Kidney (tissue), 22 donors: ENCODE measurements at places on chromosomes 2 and 18. TPM values are rescaled to one million over a fixed set of nuclear protein-coding genes. Genes with fewer than 3 reads are reported as not detected.

- no peak for DNase-seq
Observed at GRCh38 chr18:46299465-46300008, 195.4 kb downstream of the HAUS1 start.

DNA sequence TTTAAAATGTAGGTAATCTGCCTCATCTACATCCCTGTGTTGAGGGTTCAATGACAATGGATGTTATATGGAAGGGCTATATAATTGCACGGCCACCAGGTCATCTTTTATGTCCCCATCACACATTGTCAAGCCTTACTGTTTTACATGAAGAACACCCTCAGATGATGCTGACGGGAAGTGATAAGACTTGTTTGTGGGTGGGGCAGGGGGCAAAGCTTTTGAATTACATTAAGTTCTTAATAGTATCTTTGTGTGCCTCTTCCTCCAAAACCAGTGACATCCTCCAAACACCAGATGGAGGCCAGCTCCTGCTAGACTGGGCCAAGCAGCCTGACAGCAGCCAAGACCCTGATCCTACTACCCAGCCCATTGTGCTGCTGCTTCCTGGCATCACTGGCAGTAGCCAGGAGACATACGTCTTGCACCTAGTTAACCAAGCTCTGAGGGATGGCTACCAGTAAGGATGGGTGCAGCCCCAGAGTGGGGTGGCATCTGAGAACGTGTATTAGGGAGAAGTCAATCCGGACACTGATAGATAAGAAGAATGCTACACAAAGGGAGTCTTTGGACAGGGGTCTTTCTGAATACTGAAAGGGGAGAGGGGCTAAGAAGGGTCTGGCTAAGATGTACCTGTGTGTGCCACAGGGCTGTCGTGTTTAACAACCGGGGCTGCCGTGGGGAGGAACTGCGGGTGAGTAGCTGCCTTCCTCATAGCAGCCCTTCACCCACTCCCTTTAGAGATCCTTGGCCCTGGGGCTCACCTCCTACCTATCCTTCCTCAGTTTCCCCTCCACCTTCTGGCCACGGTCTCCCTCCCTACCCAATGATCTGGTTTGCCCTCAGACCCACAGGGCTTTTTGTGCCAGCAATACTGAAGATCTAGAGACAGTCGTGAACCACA is 5.3 kb downstream of the ABHD1 start:
- peak; percentile 51 for DNase-seq

- DNase-seq, result no peak
Observed at GRCh38 chr2:206245265-206245672, 29.2 kb upstream of the ZDBF2 start.

The PDE11A gene
- polyA plus RNA-seq, result 0.58 TPM

DNA sequence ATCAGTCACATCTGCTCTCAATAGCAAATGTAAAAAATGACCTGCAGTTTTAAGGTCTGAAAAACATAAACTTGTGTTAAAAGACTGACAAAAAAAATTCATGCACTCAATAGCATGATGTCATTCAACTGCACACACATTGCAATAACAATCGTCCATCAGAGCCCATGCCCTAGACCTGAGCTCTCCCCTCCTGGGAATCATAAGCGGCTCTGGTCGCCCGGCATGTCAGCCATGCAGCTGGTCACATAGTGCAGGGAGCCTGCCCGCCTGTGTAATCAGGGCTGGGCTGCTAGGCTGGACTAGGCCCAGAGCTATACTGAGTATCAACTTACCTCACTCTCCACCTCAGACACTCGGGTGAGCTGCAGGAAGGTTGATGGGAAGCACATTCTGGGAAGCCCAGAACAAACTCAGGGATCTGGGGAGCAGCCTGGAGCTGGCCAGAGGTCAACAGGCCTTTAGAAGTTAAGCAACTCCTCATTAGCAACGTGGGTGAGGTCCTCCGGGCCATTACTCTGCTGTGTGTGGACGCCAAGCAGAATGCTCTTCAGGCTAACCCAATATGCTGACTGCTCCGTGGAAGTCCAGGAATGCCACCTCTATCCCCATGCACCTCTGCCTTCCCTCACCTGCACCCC is 165.5 kb downstream of the TTC32 start:
- DNase-seq, result peak; percentile 43

- DNase-seq, result no peak
Observed at GRCh38 chr2:219458996-219459395, 24.4 kb downstream of the SPEG start.

- DNase-seq, result no peak
Observed at GRCh38 chr18:52933356-52933755, 593.4 kb downstream of the DCC start.

- DNase-seq, result no peak
Observed at GRCh38 chr18:47901624-47902362, 28.7 kb downstream of the SMAD2 start.

DNA sequence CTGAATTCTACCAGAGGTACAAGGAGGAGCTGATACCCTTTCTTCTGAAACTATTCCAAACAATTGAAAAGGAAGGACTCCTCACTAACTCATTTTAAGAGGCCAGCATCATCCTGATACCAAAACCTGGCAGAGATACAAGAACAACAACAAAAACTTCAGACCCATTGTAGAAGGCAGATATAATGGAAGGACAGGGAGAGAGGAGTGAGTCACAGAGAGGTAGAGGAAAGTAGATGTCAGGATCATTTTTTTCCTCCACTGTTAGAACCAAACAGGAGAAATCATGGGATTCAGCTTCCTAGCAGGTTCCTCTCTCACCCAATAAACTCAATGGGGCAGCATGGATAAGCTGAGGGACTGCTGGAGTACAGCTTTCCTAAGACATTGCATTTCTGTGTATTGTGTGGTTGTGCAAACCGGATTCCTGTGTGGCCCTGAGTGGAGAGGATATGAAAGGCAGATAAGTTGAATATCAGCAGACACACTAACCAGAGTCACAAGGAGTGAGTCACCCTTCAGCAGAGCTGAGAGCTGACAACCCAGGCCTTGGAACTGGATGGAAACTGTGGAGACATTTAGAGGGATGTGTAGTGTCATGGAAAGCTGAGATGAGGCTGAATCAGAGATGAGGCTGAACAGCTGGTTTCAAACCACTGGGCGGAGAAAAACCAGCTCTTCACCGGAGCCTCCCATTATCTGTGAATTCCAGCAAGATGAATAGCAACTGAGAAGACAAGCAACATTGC is 60.9 kb upstream of the MMADHC start:
- no peak for DNase-seq

The MEIS1 gene
- 7.3 TPM for polyA plus RNA-seq

- DNase-seq, result no peak
Observed at GRCh38 chr18:837922-838321, 25.9 kb upstream of the YES1 start.

GRCh38 chr2:46866770-46867246 is 48.8 kb downstream of the MCFD2 start:
- DNase-seq, result no peak

The DYNAP gene
- not detected for polyA plus RNA-seq

DNA sequence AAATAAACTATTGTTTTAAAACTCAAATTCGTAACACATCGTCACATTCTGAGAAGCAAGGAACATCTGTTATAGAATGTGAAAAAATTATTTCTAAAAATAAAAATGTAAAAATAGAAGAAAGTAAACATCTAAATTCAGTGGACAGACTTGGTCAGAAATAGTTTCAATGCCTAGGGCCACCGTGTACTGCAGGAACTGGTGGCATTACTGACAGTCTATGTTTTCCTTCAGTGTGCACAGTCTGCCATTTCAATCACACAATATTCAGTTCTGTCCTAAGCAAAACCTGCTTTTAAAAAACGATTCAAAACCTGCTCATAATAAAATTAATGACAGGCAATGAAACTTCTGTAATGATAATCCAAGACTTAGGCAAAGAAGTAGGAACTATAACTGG is 190.1 kb downstream of the ERBB4 start:
- DNase-seq, result no peak

The TPO gene
- polyA plus RNA-seq, result not detected

The RAD51AP2 gene
- not detected for polyA plus RNA-seq

DNA sequence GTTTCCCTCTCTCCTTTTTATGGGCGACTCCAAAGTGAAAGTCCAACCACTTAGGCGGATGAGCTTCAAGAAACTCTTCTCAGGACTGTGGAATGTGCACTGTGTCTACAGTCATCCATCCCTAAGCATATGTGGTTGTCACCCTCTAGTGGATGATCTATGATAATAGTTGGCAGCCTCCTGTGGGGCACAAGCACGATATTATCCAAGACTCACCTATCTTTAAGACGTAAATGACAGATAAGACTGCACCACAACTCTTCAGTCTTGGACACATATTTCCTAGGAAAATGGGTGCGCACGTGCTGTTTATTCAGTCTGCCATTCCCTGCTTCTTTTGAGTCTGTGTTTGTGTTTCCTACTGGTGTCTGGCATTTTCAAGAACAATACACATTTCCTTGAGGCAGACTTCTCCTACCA is 145.5 kb upstream of the CTAGE1 start:
- peak; percentile 85 for DNase-seq

The ST6GAL2 gene
- polyA plus RNA-seq, result 0.22 TPM

DNA sequence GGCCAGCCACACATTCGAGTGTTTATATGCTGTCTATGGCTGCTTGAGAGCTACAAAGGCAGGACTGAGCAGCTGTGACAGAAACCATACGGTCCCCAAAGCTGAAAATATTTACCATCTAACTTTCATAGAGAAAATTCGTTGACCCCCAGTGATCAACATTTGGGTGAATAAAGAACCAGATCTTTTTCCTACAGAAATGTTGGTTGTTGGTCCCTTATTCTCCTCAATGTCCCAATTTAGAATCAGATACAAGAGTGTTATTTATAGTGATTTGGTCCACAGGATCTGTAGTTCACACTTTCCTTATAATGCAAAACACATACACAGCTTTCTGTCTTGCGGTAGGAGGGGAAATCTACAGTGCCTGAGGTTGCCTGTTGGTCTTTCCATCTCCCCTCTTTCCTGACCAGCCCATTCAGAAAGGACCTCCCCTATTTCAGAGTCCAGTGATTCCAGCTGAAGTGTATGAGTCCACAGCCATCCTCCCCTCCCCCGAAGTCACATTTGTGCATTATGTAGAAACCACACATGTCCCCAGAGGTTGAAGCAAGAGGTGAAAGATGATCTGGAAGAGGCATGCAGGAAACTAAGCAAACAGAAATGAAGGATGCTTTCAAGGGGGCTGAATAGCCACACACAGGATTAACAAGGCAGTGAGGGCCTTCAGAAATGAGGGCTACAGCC is 61.9 kb downstream of the SPRED2 start:
- DNase-seq, result no peak

The C1GALT1C1L gene
- 3.5 TPM for polyA plus RNA-seq

- no peak for DNase-seq
Observed at GRCh38 chr2:3838348-3838747, 135.0 kb downstream of the DCDC2C start.

The SNTG2 gene
- polyA plus RNA-seq, result not detected

DNA sequence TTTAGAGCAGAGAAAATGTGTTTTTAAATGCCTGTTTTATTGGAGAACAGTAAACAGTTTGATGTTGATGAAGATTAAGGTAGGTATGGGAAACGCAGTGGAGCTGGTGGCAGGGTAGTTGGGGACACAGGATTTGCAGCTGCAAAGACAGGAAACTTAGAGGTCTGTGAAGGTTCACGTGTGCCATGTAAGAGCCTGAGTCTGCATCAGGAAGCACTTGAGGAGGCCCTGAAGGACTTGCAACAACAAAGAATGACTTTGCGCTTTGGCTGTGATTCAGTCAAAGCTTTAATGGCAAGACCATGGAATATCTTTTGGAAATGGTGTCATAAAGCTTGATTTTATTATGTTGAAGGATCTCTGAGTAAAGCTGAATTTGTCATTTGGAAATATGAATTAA is 347.6 kb upstream of the KCNJ3 start:
- no peak for DNase-seq

DNA sequence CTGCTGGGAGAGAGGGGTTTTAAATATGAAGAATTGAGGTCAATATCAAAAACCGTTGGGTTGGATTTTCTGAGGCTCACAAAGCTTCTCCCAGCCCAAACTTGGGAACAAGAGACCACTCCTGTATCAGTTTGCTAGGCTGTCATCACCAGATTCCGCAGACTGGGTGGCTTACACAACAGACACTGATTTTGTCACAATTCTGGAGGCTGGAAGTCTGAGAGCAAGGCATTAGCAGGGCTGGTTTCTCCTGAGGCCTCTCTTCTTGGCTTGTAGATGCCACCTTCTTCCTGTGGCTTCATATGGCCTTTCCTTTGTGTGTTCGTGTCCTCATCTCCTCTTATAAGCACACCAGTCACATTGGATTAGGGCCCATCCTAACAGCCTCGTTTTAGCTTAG is 122.9 kb upstream of the COPS8 start:
- no peak for DNase-seq
